ENCODE measurements at places on chromosomes 6 and 20.
A peak's percentile ranks its signal among the peaks of the same experiment; 100 is the strongest.

- no peak for DNase-seq
These were observed 228.0 kb downstream of the ZNF217 start for GRCh38 chr20:53365539-53366075.

- DNase-seq, result no peak
These were observed 71.8 kb downstream of the ARHGAP18 start for GRCh38 chr6:129638055-129638684.

DNA sequence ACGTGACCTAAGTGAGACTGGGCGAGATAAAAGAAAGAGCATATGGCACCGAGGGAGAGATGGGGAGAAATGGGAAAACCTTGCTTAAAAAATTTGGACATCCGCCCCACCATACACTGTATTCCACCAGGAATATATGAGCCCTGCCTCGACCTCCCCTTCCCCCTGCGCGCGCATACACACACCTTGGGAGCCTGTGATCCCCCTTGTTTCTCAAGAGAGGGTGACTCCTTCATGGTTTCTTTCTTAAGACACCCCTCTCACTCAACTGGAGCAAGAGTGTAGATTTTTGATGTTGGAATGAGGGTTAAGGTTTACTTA is 480 bp downstream of the ABCF1 start:
- DNase-seq, result no peak

DNA sequence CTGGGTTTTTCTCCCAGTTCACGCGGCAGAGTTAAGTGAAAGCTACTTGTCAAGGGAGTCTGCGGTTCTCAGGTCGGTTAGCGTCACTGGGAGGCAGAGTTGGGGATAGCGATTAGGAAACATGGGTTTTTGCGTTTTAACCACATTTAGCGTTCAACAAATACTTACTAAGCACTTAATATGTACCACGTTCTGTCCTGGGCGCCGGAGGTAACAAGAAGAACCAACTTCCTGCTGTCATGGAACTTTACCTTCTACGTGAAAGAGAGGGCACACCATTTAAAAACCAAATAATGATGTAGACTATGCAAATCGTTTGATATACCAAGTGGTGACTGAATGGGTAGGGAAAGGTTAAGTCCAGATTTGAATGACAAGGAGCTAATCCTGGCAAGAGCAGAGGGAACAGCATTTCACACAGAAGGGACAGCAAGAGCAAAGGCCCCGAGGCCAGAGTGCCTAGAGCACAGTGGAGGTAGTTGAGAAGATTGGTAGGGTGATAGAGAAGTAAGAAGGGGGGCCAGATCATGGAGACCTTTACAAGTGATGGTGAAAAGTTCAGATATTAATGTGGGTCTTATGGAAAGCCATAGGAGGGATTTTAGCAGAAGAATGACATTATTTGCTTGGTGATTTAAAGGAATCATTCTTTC is 744 bp downstream of the RIOK1 start:
- no peak for DNase-seq

DNA sequence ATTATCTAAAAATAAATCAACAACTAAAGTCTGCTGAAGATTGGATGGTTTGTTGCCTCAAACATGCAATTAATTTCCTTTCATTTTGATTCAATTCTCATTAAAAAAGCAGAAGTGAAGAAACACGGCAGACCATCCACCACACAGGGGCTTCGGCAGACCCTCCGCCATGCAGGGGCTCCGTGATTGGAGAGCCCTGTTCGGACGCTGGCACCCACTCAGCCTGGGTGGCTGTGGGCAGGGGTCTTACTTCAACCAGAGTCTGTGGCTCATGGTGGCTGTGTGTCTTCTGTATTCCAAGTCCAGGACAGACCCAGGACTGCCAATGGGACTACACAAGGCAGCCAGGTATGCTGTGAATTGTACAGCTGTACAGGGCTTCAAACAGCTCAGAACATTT is 86.9 kb upstream of the FRMD1 start:
- DNase-seq, result no peak

DNA sequence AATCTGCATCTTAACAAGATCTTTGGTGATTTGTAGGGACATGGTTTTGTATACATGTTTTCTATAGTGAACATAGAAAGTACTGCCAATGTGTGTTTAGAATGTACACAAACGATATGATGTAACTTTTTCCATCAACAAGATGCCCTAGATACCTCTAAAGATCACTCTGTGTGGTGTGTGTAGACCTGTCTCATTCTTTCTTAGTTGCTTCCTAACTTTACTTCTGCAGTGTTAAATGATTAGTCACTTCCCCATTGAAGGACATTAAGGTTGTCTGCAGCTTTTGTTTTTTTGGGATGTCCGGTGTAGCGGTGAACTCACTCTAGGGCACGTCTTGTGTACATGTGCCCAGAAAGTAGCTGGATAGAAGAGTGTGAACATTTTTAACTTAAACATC is 35.9 kb downstream of the CDYL start:
- DNase-seq, result no peak

DNA sequence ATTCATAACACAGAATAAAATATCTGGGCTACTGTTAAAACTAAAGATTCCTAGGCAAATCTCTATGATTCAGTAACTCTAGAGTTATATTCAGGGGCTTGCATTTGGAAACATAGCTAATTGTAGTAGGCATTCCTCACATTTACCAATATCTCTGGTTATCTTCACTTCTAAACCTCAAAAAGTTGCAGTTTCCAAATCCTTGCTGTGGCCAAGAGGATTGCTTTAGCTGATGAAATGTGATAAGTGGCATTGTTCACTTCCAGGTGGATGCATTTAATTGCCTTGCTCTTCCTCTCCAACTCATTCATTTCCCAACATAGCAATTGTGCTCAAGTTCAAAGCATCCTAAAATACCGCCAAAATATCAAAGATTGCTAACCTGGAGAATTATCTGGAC is 246.6 kb downstream of the GRIK2 start:
- DNase-seq, result no peak

GRCh38 chr6:135465307-135465706 is 32.2 kb downstream of the AHI1 start:
- DNase-seq, result no peak

DNA sequence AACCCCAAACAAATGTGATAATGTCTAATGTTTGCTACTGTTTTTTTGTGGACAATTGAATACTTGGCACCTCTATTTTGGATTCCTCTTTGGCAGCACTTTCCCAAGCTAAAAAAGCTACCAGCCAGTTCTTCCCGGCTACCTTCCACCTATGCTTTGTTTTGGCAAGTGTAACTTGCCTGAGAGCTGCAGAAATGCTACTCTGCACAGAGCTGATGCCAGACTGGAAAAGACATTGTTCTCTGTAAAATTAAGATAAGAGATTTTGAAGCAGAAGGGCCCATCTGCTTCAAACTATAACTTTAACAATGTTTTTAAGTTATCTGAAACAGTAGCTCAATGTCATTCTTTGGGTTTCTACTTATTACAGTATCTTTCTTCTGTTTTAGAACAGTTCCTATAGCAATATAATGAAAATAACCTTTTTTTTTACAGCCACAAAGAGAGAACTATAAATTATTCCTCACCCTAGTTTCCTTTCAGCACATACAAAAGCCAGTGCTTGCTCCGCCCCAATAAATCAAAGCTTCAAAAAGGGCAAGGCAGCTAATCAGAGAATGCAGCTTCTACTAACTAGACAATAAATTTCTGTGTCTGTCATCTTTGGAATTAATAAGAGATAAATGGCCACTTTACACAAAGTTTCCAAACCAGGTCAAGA is 183.1 kb downstream of the UBE3D start:
- no peak for DNase-seq

GRCh38 chr6:137222381-137222780 is 3.2 kb upstream of the IFNGR1 start:
- DNase-seq, result no peak

GRCh38 chr20:9829835-9830234 is 9.0 kb downstream of the PAK5 start:
- DNase-seq, result no peak

DNA sequence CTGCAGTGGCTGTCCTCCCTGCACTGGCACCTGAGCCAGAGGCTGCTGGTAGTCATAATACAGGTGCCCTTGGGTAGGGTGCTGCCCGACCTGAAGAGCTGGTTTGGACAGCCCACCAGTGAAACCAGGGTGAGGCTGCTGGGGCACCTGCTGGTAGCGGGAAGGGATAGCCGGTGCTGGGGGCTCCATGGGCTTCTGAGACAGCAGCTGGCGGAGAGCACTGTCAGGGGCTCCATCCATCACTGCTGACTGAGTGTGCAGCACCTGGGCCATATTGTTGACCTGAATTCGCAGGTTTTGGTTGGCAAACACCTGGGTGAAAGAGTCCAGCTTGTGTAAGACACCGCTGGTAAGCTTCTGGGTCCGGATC is 51.2 kb upstream of the MRPS10 start:
- DNase-seq, result no peak

DNA sequence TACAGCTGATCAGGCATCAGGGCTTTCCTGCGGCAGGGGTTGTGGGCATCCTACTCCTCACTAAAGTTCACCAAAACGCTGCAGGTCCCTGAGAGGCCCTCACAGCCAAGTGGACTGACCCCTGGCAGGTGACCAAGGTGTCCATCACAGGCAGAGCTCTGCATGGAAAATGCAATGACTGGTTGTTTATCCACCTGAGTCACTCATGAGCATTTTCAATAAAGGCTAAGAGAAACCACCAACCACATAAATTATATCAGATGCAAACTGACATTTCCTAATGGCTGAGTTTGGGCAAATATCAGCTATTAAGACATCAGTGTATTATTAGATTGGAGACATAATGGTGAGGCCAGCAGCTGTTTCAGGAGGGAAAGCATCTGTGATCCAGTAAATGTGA is 152.7 kb upstream of the SYNDIG1 start:
- DNase-seq, result no peak

- DNase-seq, result no peak
These were observed 1.2 kb downstream of the DCBLD1 start for GRCh38 chr6:117483645-117484016.

DNA sequence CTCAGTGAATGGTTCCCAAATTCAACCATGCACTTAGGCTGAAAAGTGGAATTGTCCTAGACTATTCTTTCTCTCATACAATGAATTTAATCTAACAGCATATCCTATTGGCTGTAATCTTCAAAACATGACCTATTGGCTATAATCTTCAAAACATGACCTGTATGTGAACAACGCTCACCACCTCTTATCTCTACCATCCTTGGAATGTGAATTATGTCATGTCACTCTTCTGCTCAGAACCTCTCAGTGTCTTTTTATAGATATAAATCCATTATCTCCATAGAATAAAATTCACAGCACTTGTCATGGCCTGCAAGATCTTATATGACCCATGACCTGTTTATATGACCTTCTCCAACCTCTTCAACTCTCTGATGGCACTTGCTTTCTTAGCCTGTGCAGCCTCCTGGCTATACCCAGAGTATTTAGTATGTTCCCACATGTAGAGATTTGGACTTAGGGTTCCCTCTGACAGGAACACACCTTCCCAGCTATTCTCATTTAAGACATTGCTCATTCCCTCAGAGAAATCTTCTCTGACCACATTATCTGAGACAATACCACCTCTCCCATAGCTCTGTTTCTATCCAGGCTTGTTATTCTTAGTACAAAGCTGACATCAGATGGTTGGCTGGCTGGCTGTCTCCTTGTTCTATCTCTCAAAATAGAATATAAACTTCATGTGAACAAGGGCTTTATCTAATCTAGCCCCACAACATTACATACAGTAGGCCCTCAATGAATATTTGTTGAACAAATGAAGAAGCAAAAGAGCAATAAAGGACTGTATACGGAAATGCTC is 275.0 kb upstream of the PREP start:
- DNase-seq, result no peak

DNA sequence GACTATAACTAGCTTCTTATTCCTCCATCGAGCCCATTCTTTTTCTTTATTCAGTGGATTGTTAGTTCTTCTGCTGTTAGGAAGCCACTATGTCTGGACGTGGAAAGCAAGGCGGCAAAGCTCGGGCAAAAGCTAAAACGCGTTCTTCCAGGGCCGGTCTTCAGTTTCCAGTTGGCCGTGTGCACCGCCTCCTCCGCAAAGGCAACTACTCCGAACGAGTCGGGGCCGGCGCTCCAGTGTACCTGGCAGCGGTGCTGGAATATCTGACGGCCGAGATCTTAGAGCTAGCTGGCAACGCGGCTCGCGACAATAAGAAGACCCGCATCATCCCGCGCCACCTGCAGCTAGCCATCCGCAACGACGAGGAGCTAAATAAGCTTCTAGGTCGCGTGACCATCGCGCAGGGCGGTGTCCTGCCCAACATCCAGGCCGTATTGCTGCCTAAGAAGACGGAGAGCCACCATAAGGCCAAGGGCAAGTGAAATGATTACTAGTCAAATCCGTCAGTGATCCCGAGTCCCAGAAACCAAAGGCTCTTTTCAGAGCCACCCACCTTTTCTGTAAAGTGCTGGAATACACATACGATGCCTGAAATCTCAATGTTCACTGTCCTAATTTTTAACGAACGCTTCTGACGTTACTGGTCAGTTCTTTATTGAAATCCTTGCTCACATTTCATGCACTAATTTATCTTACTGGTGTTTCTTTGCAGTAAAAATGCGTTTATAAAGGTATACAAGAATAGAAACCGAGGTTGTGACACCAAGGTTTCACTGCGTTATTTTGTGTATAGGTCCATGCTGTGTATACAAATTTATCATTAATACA is 129.9 kb downstream of the HFE start:
- DNase-seq, result peak; percentile 69

DNA sequence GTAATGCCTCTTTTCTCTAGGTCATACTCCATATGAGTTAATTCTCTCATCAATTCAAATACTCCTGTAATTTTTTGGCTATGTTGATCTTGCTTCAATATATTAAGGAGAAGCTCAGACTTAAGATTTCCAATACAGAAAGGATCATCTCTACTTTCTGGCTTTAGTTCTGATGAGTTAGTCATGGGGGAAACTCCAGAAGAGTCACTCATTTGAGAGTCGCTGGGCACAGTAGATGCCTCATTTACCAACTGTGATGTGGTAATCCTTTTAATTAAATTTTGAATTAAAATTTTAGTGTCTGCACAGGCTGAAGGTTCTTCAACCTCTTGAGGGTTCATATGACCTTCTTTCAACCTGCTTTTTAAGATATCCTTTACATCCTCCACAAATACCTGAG is 38.5 kb downstream of the DST start:
- DNase-seq, result no peak

- no peak for DNase-seq
These were observed 211.4 kb upstream of the ZFP64 start for GRCh38 chr20:52402950-52403349.

GRCh38 chr6:166448432-166448831 is 65.7 kb upstream of the MPC1 start:
- DNase-seq, result no peak

GRCh38 chr6:3235486-3235885 is 8.0 kb upstream of the TUBB2B start:
- DNase-seq, result no peak

DNA sequence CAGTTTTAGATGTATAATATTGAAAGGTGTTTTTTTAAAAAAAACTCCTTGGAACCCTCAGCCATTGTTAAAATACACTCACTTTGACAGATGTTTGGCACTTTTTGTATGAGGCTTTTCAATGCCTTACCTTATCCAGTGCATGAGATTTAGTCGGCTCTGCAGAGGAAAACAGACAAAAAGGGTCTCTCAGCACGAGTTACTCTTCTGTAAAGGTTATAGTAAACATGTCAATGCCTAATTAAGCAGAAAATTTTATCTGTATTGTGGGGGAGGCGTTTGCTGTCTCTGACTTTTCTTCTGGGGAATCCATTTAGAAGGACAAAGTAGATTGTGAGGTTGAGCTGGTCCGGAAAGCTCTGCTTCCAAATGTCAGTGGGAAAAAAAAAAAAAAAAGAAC is 278.3 kb downstream of the TSHZ2 start:
- no peak for DNase-seq

Measured in stimulated activated CD4-positive, alpha-beta T cell treated with anti-CD3 and anti-CD28 coated beads, Interleukin-2, amount 100 ng/mL, for 48 hours (primary cell).